Fibroblast of the aortic adventitia (primary cell): ENCODE measurements at places on chromosomes 13 and 19. TPM values are rescaled to one million over a fixed set of nuclear protein-coding genes. Genes with fewer than 3 reads are reported as not detected.

Gene TMPRSS9
- total RNA-seq: not detected in 2 replicates

Gene ATXN8OS
- not detected in 2 replicates for total RNA-seq

Gene KLK15
- total RNA-seq: not detected in 2 replicates

Gene ZNF799
- 2.4 and 3.8 TPM in 2 replicates for total RNA-seq

Gene ZNF112
- total RNA-seq: 5.8 and 8.7 TPM in 2 replicates

Gene RFXAP
- 3.7 and 3.8 TPM in 2 replicates for total RNA-seq

Gene SYCN
- total RNA-seq: not detected in 2 replicates

Gene OR4F17
- not detected in 2 replicates for total RNA-seq

Gene RNF17
- not detected in 2 replicates for total RNA-seq

Gene PPP2R1A
- total RNA-seq: 176 and 187 TPM in 2 replicates
